ENCODE measurements at places on chromosomes 1 and 21. TPM values are rescaled to one million over a fixed set of nuclear protein-coding genes. Genes with fewer than 3 reads are reported as not detected.

Gene PRKAA2
- 16.9 TPM for polyA plus RNA-seq

Gene YBEY
- polyA plus RNA-seq, result 19.9 TPM

Gene HPCA
- 0.66 TPM for polyA plus RNA-seq

Gene CD101
- 2.1 TPM for polyA plus RNA-seq

Gene S100A3
- 0.41 TPM for polyA plus RNA-seq

Gene C4BPB
- polyA plus RNA-seq, result 0.48 TPM

Gene LRRC3
- polyA plus RNA-seq, result 5.4 TPM

Gene TFF2
- polyA plus RNA-seq, result not detected

Gene PLEKHN1
- polyA plus RNA-seq, result 0.30 TPM

GRCh38 chr1:219372916-219373615 is 199.4 kb downstream of the LYPLAL1 start:
- DNase-seq, result no peak

GRCh38 chr1:208137193-208137592 is 107.0 kb downstream of the PLXNA2 start:
- no peak for DNase-seq

GRCh38 chr21:42737951-42738590 is 84.7 kb downstream of the PDE9A start:
- DNase-seq, result no peak

- no peak for DNase-seq
Observed at GRCh38 chr1:227343727-227344551, 25.6 kb upstream of the CDC42BPA start.

DNA sequence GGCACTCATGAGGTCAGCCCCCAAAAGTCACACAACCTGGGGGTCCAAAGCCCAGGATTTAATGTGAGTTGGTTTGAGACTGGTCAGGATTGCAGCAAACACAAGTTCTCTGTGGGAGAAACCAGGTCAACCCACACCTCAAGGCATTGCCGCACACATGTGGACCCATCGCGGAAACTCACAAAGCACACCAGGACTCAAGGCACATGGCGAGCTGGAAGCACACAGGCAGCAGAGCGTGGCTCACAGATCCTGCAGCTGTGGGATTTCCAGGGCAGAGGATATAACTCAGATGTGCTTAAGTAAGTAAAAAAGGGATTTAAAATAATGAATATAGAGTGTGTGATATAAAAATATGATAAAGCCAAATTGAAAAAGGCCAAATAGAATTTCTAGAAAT is 51.6 kb upstream of the ADARB1 start:
- no peak for DNase-seq

GRCh38 chr1:181192316-181192715 is 103.8 kb downstream of the IER5 start:
- DNase-seq, result no peak

DNA sequence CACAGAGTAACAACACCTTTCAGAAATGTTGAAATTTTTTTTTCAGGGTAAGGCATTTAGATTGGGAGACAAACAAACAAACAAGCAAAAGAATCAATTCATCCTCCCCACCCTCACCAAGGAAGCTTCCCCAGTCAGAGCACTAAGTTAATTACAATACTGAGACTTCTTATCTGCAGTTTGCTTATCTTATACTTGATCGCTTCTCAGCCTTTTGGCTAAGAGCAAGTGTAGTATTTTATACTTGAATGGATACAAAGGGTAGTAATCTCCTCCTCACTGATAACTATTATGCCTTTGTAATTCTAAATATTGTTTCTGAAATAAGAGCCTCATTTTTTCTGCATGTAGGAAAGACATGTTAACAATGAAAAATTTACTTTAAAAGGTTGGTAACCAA is 54.4 kb downstream of the ADAMTS5 start:
- no peak for DNase-seq

- DNase-seq, result no peak
Observed at GRCh38 chr1:52400131-52400530, 4.1 kb downstream of the ORC1 start.

- no peak for DNase-seq
Observed at GRCh38 chr1:61391730-61392129, 309.4 kb downstream of the NFIA start.

GRCh38 chr1:208329300-208329699 is 85.1 kb upstream of the PLXNA2 start:
- no peak for DNase-seq

- DNase-seq, result no peak
Observed at GRCh38 chr1:162993846-162994245, 75.3 kb upstream of the RGS4 start.

DNA sequence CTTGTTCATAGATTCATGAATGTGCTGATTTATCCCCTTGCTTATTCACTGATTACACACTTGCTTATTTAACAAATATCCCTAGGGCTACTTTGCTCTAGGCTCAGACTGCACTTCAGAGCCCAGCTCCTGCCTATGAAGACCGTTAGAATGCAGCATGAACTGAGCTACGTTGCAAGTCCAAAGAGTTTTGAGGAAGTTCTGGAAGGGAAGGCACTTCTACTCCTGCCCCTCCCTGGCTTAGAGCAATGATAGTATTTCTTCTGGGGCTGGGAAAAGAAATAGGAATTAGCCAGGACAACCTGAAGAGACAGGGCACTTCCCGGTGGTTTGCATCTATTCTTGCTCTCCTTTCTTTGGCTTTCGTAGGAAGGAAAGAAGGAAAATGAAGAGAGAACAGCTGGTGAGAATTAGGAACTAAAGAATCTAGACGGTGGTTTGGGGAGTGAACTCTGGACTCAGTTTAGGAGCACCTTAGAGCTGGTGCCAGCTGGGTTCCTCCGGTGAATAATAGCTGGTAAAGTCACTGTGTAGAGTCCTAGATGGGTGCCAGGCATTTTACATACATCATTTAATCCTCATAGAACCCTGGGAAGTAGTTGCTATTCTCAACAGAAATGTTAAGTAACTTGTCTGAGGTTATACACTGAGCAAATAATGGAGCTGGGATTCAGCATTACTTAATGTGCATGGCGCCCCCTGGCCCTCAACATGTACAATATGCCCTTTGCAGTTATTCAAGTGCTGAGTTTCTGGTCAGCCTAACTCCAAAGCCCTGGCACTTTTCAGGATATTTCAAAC is 65.9 kb downstream of the NDUFS5 start:
- no peak for DNase-seq

- DNase-seq, result peak; percentile 30
Observed at GRCh38 chr1:178781533-178782330, 56.7 kb downstream of the RALGPS2 start.

- DNase-seq, result no peak
Observed at GRCh38 chr21:45539046-45539795, 3.0 kb downstream of the SLC19A1 start.

GRCh38 chr1:10149231-10149630 is 61.1 kb upstream of the KIF1B start:
- no peak for DNase-seq

GRCh38 chr1:43582162-43582566 is 51.5 kb downstream of the PTPRF start:
- DNase-seq, result no peak

GRCh38 chr1:21050031-21050430 is 126.7 kb downstream of the EIF4G3 start:
- DNase-seq, result no peak
